ENCODE measurements at places on chromosomes 1 and 21. TPM values are rescaled to one million over a fixed set of nuclear protein-coding genes. Genes with fewer than 3 reads are reported as not detected.

DNA sequence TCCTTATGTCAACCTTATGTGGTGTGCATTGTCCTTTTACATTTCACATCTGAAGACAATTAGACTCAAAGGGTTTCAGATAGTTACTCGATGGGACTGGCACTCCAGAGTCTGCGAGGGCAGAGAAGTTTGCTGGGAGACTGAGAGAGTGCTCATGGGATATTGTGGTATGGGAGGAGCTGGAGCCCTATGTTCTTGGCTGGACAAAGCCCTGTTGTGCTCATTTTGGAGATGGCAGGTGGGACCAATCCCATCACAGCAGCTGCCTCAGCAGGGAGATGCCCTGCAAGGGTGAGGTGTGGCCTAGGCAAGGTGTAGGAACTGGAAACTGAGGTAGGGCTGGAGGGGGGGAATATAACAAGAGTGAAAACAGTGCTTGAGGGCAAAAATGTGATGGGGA lies 43.5 kb upstream of the CRNN start:
- no peak for DNase-seq

DNA sequence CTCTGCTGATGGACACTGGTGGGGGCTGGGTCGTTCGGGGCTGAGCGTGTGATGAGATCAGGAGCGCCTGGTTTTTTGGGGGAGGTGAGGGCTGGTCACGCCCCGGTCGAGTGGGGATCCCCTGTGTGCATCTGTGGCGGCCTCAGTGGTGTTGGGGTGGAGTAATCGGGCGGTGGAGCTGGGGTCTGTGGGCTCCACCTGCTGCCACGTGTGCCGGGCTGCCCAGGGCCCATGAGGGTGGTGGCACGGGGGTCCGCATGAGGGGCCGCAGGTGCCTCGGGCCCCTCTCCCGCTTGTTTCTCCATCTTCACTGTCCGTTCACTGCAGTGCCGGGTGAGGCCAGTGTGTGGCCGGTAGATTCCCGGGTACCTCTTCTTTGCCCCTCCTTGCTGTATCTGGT lies 17.2 kb downstream of the PRKCZ start:
- no peak for DNase-seq

The GBP5 gene
- total RNA-seq = 0.23 TPM

GRCh38 chr1:47703981-47704596 lies 266.2 kb downstream of the FOXD2 start:
- DNase-seq = no peak

The C1orf185 gene
- not detected for total RNA-seq

DNA sequence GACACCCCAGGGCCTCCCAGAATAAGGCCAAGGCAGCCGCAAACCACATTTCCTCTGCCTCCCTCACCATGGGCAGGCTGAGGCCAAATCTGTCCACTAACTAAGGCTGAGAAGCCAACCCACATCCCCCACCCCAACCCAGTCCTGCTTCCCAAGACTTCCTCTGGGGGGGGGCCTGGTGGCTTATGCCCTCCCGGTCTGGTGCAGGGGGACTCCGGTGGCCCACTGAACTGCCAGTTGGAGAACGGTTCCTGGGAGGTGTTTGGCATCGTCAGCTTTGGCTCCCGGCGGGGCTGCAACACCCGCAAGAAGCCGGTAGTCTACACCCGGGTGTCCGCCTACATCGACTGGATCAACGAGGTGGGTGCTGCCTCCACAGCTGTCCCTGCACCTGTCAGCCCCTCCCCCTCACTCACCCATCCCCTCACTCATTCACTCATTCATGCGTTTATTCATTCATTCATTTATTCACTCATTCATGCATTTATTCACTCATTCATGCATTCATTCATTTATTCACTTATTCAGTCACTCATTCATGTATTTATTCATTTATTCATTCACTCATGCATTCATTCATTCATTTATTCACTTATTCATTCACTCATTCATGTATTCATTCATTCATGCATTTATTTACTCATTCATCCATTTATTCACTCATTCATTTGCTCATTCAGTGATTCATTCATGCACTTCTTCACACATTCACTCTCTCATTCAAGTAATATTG lies 7.3 kb downstream of the CTRC start:
- peak; percentile 69 for DNase-seq

DNA sequence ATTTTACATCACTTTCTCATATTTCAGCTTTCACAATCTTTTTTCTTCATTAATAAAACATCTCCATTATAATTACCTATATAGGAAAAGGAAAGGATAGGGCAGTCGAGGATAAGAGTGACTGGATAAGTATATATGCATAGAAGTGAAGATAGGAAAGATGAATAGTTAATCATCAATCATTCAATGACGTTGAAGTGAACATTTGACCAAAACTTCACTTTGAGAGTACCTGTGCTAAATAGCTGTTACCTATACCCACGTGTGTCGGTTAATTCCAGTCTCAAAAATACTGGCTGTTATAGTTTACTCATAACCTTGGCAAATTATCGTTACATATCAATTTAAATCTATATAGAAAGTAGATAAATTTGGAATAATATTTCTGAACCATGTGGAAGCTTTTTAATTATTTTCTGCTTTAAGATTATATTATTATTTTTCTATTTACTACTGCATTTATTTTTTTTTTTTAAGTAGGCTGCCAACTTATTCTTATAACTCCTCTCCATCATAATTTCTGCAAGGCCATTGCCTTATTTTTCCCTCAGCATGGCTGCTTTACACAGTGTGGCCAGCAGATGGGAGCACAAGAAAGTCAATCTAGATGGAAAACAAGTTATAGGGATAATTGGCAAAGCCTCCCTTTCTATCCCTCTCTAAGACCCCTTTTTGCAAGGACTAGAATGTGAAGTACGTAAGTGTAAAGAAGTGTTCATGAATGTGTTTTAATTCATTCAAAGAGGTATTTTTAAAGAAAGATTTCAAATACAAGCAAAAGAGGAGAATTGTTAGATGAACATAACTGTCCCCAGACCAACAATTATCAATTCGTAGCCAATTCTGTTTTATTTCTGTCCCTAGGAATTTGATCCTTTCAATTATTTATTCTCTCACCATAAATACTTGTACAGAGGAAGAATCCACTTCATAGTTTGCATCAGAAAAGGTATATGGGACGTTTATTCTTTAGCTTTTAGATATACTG lies 290.4 kb downstream of the KCNT2 start:
- no peak for DNase-seq

The KAZN gene
- 3.9 TPM for total RNA-seq

- DNase-seq = no peak
Measured at GRCh38 chr1:19772053-19772452, 27.7 kb downstream of the TMCO4 start.

The PRPF38A gene
- total RNA-seq = 19.7 TPM

- DNase-seq = peak; percentile 84
Measured at GRCh38 chr1:230517786-230518185, 91.7 kb upstream of the PGBD5 start.

The SLC1A7 gene
- total RNA-seq = not detected

DNA sequence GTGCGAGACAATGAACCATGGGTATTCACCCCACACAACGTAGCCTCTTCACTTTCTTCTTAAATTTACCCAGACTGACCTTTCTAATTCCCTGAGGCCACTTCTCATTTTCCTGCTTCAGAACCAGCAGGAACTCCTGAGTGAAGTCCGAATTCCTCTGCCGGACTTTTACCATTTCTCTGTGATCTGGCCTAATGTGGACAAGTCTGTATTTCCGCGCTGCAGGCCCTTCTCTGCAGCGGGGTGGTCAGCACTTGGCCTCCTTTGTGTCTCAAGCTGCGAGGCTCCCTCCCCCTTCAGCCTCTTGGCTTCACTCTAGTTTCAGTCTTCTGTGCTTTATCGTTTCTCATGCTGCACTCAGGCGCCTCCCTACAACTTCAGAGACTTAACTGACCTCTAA lies 9.4 kb upstream of the CTBS start:
- DNase-seq = no peak

DNA sequence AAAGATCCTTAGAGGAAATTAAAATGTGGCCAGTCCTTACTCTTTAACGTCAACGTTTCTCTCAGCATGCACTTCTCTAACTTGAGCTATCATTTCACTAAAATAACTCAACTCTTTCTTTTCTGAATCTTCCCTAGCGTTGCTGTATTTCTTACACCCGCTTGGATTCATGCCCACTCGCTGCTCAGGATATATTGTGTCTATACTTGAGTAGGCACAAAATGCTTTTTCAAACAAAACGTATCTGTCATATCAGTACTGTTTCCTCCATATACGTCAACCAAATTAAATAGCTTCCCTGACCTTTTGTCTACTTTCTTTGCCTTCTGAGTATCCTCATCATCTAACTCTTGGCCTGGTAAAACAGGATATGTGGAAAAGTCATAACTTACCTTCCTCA lies 549.7 kb downstream of the SMYD3 start:
- no peak for DNase-seq

The CPT2 gene
- total RNA-seq = 10.6 TPM

DNA sequence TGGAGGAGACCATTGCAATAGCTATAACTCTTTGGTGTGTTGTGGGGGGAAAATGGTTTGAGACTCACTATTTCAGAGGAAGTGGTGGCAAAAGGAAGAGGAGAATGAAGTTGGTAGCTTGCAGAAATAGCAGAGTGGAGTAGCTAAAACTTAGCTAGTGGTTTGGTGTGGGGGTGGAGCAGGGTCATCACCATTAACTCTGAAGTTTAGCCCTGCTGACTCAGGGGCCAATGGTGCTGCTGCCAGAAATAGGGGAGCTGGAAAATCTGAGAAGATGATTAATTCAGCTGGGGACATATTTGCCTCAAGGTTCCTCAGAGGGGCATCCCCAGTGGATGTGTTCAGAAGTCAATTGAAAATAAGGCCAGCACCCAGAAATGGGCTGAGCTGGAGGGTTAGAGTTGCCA lies 65.4 kb downstream of the RUNX1 start:
- DNase-seq = no peak

- no peak for DNase-seq
Measured at GRCh38 chr1:233304489-233305102, 9.1 kb upstream of the PCNX2 start.

DNA sequence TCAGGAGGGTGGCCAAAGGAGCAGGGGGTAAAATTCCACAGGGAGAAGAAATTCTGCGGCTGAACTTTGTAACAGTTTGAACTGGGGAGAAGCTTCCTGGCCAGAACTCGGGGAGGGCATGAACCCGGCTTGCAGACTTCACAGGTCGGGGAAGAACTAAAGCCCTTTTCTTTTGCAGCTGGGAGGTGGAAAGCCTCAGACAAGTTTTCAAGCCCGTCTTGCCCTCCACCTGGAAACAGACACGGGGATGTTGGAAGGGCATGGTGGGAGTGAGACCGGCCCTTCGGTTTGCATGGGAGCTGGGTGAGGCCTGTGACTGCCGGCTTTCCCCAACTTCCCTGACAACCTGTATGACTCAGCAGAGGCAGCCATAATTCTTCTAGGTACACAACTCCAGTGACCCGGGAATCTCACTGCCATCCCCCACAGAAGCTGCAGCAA lies 11.3 kb downstream of the THEM4 start:
- DNase-seq = no peak

Data from pancreas (tissue), 10 donors.